ENCODE measurements at places on chromosomes 11 and 22.

DNA sequence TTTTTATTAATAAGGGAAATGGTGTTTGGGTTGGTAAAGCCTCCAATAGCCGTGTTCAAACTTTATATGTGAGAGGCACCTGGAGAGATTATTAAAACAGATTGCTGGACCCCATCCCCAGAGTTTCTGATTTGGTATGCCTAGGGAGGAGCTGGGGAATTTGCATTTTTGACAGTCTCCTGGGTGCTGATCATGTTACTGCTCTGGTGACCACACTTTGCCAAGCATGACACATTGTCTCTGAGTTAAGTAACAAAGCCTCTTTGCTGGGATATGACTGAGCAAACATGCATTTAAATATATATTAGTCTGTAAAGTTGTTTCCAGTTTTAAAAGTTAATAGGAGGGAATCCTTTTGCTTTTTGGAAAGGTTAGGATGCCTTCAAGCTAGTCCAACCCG lies 140.4 kb downstream of the NAV2 start:
- no peak for DNase-seq

- DNase-seq, result no peak
Observed at GRCh38 chr11:66889960-66890359, 33.1 kb downstream of the LRFN4 start.

GRCh38 chr22:35995348-35995747 lies 33.3 kb downstream of the RBFOX2 start:
- DNase-seq, result no peak

GRCh38 chr22:30695351-30695851 lies 727 bp downstream of the OSBP2 start:
- DNase-seq, result no peak

- no peak for DNase-seq
Observed at GRCh38 chr11:122074022-122074421, 42.0 kb downstream of the BLID start.

GRCh38 chr11:126217491-126217890 lies 5.9 kb downstream of the FAM118B start:
- DNase-seq, result no peak

DNA sequence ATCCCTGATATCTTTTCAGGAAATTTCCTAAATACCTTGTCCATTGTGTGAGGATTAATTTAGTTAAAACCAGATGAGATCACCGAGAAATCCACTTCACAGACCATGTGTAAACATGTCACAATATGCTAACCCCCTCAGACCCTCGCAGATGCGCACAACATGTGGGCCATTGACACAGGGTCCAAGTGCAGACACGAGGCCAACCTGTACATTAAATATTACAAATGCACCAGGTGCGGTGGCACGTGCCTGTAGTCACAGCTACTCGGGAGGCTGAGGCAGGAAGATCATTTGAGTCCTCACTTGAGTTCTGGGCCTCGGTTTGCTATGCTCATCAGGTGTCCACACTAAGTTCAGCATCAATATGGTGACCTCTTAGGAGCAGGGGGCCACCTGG lies 9.9 kb upstream of the TMPRSS4 start:
- DNase-seq, result no peak

DNA sequence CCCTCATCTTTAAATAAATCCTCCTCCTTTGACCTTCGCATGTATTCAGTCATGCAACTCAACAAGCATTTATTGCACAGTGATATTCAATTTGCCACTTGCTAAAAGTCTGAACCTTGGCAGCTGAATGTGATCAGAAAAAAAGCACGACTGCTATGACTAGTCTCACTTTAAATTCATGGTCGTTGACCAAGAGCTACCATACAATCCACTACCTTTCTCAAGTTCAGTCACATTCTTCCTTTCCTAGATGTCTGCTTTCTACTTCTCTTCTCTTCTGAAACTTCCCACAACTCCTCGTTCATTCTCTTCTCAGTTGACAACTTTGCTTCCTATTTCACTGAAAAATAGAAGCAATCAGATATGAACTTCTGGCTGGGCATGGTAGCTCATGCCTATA lies 2.0 kb upstream of the SAA1 start:
- DNase-seq, result no peak

DNA sequence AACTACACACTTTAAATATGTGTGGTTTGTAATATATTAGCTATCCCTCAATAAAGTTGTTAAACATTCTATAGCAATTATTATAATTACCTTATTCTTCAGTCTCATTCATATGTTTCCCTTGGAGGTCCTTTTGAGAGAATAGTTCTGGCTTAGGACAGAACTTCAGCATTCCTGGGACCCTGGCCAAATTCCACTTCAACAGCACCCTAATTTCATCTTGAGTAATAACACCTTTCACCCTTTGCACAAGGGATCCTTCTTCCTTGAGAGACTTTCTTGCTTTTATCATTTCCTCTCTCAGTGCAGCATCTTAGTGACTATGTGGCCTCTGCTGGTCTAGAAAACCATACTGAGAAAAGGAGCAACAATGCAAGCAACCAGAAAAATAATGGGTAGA lies 255.9 kb downstream of the C11orf87 start:
- no peak for DNase-seq

GRCh38 chr11:72848846-72849466 lies 34.7 kb downstream of the ATG16L2 start:
- peak; percentile 56 for DNase-seq

GRCh38 chr11:117356126-117356890 lies 28.7 kb downstream of the CEP164 start:
- no peak for DNase-seq

- no peak for DNase-seq
Observed at GRCh38 chr11:63535734-63536133, 874 bp upstream of the PLAAT4 start.

DNA sequence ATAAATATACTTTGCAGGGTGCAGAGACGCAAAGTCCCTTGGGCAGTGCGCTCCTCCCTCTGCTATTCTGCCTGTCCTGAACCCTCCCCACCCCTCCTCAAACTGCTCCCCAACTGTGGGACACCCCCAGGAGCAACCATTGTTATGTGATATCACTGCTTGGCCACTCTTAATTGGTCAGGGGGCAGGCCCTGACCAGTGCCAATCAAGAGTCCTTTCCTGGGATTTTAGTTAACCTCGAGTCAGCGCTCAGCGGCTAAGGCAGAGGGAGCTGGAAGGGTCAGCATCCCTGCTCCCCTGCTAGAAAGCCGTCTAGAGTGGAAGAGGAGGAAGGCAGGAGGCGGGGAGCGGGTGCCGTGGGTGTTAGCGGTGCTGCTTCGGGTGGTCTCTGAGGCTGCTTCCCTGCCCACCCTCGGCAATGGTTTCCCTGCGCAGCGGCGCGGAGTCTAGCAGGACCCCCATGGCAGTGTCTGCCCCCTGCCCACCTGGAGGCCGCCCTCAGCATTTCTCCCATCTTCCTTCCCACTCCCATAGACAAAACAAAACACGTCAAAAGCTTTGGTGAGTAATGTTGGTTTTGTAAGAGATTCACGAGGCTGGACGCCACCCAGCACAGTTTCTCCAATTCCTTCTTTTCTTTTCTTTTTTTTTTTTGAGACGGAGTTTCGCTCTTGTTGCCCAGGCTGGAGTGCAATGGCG lies 38.4 kb upstream of the A4GALT start:
- no peak for DNase-seq

DNA sequence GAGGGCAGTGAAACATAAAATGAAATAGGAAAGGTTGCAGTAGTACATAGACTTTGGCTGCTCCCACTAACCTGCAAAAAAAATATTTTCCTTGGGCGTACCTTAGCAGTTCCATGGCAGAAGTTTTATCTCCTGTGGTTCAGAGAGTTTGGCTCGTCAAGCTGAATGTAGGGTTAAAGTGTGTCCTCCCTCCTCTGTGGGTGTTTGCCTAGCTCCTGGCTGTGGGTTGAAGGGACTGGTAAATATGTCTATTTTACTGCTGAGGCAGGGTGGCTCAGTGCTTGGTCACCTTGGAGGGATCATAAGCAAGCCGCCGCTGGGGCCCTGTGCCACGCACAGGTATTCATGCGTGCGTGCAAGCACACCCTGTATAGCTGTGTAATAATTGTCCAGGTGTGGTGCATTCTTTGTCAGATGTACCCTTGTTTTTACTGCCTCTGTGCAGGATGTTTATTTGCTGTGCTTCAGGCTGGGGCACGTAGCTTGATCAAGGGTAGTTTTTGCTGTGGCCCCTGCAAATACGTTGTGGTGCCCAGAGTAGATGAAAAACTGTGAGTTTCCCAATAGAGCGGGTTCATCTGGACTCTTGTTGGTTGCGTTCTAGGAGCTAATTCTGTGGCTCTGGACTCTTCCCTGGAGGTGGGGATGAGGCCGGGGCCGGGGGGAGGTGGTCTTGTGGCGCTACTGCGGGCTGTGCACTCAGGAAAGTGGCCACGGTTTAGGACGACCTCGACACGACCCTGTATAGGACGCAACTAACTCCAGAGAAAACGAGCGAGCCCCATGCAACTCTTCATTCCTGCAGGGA lies 732 bp upstream of the SORL1 start:
- DNase-seq, result peak; percentile 43

GRCh38 chr11:69183613-69184012 lies 27.9 kb downstream of the SMIM38 start:
- DNase-seq, result no peak

DNA sequence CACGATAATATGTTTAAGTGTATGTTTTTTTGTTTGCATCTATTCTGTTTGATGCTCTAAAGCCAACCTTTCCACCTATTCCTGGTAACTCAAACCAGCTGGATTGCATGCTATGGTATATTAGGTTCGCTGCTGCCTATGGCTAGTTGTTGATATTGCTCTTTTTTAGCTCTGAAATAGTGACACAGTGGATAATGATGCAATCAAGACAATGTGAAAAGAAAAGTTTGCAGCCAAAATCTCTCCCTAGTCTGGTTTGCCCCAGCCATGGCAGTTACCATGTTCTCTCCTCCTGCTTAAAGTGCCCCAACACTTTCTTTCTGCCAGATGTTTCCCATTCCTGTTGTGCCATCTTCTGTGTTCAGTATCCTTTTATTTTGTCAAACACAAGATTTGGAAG lies 269.7 kb downstream of the DYNC2H1 start:
- DNase-seq, result no peak

DNA sequence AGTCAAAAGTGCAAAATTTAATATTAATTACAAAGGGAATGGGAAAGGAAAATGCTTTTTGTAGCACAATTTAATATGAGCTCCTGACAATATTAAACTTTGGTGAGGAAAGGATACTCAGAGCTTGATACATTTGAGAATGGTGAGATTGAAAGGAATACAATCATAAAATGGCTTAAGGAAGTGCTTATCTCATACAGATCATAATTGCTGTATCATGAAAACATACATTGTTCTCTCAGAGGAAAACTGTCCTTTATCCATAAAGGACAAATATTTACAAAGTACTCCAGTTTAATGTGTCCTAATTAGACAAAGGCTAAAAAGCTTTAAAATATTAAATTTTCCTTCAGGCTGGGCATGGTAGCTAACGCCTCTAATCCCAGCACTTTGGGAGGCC lies 260.4 kb downstream of the TMEM135 start:
- no peak for DNase-seq

DNA sequence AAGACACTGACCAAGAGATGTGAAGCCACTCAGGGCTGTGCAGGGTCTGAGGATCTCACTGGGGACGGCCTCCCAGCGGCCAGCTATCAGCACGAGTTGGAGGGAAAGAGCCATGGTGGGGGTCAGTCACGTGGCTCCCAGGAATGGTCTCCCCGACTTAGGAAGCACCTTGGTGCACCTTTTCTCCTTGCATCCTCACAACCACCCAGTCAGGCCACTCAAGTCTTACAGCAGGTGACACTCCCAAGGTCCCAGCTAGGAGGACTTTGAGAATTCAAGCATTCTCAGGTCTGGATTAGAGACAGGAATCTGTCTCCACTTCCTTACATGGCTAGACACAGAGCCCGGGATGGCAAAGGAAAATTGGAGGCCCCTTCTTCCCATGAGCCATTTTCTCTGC lies 2.7 kb downstream of the RNASEH2C start:
- DNase-seq, result no peak

- no peak for DNase-seq
Observed at GRCh38 chr11:131904756-131905155, 534.3 kb downstream of the NTM start.

DNA sequence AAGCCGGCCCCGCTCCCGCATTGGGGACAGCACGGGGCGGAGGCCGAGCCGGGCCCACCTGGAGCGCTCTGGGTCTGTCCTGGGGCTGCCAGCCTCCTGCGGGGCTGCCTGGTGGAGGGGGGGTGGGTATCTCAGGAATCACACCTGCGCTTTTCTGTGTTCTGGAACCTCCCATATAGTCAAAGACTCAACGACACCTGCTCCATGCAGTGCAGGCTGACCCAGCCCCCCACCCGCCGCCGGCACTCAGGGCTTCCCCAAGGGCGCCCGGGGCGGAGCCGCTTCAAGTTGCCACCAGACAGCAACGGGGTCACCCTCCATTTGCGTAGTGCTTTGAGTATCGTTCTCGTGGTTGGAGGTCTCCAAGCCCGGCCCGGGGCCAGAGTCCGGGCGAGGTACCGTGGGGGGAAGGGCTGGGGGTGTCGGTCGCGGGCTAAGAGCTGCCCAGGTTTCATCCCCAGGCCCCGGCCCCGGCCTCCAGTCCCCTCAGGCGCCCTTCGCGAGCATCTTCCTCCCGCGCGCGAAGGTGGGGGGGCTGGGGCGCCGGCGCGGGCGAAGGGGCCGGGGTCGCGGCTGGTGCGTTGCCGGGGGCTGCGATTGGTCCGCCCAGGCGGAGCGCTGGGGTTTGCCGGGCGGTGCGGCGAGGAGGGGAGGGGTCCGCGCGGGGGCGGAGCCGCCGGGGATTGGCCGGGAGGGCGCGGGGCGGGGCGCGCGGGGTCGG lies 6.6 kb downstream of the TSPAN4 start:
- peak; percentile 65 for DNase-seq

GRCh38 chr11:28961726-28962125 lies 853.5 kb downstream of the METTL15 start:
- DNase-seq, result no peak

DNA sequence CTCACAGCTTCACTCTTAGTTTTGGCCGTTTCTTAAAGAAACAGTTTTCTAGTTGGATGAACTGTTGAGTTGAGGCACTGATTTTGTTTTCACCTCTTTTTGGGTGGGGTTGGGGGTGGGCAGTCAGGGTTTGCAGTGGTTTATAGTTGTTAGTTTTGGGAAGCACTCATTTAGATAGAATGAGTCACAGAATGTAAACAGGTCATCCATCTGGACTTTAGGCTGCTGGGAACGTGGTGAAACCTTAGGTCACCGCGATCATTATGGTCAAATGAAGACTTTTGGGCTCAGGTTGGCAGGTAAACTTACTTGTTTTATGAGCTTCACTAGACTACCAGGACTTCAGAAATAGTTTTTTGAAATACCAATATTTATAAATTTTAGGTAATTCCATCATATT lies 48.4 kb downstream of the CSTPP1 start:
- DNase-seq, result no peak
